ENCODE measurements at places on chromosomes 4 and X.

DNA sequence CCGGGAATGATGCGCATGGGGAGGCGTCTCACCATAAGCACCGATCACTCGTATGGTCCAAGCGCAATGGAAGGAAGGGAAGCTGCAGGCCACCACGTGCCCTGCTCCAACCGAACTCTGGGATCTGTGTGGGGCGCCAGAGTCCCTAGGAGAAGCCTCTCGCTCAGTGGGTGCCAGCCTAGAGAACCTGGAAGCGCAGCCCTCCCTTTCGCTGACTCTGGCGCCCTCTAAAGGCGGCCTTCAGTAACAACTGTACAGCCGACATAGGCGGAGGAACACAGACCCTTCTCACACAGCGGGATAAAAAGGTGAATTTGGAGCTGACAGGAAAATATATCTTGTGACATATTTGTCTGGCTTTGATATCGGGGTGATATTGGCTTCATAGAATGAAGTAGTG, 76.0 kb downstream of the INTS6L start:
- DNase-seq, result peak; percentile 45

DNA sequence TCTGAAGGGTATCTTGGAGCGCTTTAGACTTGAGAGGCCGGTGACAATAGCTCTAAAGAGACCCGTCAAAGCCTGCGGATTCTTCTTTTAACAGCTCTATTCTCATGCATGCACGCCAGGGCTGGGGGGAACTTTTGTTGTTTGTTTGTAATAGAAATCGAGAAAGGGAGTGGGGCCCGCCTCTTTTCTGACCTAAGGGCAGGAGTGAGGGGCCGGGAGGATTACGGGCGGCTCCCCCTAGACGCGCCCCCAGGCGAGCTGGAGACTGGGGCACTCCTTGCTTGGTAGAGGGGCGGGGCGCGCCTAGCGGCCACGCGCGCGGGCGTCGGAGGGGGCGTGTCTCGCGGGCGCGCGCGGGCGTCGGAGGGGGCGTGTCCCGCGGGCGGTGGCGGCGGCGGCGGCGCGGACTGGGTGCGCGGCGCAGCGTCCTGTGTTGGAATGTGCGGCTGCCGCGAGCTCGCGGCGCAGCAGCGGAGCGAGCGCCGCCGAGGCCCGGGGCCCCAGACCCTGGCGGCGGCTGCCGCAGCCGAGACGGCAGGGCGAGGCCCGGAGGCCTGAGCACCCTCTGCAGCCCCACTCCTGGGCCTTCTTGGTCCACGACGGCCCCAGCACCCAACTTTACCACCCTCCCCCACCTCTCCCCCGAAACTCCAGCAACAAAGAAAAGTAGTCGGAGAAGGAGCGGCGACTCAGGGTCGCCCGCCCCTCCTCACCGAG, at the start of gene REST:
REST (plus strand) TSS at position 412 of the 717 bp plus-strand sequence. CDS start 2,739 bp downstream, outside the sequence.
- DNase-seq, result peak; percentile 92

GRCh38 chr4:81348086-81348777, 123.5 kb downstream of the RASGEF1B start:
- DNase-seq, result no peak

DNA sequence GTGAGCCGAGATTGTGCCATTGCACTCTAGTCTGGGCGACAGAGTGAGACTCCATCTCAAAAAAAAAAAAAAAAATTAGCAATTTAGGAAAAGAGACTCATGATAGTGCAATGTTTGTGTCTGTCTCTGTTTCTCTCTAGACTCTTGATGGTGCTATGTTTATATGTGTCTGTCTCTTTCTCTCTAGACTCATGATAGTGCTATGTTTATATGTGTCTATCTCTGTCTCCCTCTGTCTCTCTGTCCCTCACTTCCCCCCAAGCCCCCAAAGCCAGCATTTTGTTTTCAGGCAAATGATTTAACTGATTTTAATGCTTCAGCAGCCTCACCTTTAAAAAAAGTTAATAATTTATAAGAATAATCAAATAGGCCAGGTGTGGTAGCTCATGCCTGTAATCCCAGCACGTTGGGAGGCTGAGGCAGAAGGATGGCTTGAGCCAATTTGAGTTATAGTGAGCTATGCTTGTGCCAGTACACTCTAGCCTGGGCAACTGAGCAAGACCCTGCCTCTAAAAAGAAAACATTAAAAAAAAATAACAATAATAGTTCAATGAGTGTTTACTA, 6.9 kb downstream of the MOB1B start:
- no peak for DNase-seq

GRCh38 chr4:37735578-37735977, 49.4 kb upstream of the RELL1 start:
- DNase-seq, result no peak

GRCh38 chr4:40804598-40804997, 54.8 kb downstream of the NSUN7 start:
- DNase-seq, result no peak

DNA sequence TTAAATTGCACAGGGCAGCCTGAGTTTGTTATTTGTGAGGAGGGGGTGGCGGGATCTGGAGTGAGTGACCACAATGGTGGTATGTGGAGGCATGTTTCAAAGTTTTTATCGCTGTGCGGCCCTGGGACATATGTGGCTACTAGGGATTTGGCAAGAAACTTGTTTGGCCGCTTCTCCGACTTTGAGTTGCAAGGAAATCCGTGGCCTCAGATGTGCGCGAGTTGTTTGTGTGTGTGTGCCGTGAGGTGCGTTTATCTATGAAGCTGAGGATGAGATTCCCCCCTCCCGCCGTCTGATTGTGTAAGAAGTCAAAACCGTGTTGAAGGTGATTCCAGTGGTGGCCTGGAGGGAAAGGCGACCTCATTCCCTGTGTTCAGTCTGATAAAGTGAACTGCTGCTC, 1.4 kb downstream of the JADE3 start:
- DNase-seq, result no peak

DNA sequence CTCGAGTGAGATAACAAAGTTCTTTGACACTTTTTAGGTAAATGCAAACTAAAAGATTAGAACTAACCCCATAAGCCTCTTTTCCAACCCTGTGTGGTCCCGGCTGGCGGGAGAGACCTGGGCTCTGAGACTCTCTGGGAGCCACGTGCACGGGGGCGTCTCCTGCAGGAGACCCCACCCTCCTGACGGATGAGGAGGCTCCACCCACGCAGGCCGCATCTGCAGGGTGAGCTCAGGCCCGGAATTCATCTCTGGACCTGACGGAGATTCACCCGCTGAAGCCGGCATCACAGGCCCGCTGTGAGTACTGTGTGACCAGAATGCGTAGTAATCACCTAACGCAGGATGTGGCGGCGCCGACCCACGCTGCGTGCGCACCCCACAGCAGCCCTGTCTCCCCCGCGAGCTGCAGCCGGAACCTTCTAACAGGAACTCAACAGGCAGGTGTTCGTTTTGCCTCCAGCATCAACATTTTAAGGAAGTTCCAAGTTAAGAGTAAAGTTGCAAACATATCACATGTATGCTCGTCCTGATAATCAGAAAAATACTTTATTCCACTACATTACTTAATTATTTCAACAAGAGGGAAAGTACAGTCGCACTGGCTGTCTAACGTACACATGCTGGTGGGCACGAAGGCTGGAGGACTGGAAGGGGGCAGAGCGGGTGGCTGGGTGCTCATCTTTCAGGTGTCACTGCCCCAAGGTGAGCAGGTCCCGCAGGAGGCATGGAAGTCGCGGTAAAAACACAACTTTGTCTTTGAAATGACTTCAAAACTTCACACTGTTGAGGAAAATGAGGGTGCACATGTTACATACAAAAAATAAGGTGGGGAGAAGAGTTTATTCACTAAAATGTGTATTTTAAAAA, 44.5 kb downstream of the FGFRL1 start:
- peak; percentile 43 for DNase-seq

DNA sequence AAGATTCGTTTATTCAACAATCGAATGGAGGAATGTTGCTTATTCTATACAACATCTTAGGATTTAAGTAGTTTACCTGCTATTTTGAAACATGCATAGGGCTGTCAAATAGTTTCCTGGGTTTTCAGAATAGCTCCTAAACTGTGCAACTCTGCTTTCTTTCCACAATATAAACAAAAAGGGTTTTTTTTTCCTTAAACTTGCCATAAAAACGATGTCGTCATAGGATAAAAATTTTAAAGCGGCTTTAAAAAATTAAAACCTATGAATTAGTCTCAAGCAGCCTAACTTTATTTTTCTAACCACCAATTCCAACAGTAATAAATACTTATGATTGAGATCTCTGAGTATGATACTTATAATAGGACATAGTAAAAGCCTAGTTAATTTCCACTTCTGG, 21.6 kb upstream of the STIM2 start:
- DNase-seq, result no peak

- no peak for DNase-seq
Measured at GRCh38 chr4:25361253-25361652, 15.8 kb upstream of the ANAPC4 start.

DNA sequence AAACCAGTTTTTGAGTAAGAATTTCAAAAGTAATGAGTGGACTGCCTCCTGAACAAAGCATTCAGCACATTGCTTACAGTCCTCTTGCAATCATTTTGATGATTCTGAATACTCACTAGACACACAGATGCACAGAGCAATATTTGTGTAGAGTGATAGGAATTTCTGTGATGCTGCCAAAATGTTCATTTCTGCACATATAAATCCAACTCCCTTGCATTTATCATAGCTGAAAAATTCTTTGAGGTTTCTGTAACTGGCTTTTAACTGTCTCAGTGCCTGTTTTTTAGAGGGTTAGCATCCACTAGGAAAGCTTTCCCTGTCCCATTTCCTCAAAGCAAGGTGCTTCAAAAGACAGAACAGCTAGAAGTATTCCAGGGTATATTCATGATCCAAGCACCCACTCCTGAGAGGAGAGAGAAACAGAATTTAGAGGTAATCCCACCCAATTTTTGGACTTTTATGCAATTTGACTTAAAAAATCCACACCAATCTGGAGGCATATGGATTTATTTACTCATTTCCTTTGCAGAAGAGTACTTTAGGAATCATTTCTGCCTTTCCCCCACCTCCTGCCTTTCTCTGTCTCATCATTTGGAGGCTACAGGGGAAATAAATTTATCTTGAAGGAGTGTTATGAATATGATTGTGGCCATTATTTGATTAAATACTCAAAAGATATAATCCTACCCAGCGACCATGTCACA, 234.5 kb upstream of the SLIT2 start:
- DNase-seq, result no peak

DNA sequence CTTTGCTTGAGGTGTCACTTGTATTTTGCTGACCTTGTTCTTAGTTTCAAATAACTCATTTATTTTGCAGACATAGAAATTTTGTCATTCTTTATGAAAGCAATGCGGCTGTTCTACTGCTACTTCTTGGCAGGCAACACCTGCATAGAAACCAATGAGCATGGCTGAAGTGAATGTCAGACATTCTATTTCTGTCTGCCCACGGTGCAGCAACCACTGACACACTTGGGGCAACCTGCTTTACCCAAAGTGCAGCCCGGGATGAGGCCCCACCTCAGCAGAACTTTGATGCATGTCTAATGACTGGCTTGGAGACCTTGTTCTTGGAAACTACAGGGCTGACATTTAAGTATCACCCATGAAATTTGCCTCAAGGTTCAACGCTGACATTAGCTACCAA, 93.6 kb downstream of the RBM47 start:
- no peak for DNase-seq

GRCh38 chr4:157880761-157881160, 292.1 kb downstream of the GASK1B start:
- DNase-seq, result no peak

DNA sequence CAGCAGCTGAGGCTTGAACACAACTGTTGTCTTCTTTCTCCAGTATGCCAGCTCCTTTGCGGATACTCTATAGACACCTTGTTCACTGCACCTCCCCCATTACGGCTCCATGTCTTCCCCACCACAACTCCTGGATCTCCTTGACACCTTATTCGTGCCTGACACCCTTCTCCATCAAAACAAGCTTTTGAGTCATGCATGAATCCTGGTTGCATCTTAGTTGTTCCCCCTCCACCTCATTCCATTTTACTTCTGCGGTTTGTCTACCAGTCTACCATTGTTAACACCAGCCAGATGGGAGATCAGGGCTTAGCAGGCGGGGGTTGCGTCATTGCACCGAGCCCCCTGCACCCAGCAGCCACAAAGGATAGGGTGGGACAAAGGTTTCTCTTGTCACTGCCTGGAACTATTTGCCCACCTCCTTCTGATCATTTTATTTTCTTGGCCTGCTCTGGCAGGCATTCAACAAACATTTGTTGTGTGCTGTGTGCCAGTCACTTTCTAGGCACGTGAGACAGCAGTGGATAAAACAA, 2.0 kb upstream of the CDK16 start:
- no peak for DNase-seq

DNA sequence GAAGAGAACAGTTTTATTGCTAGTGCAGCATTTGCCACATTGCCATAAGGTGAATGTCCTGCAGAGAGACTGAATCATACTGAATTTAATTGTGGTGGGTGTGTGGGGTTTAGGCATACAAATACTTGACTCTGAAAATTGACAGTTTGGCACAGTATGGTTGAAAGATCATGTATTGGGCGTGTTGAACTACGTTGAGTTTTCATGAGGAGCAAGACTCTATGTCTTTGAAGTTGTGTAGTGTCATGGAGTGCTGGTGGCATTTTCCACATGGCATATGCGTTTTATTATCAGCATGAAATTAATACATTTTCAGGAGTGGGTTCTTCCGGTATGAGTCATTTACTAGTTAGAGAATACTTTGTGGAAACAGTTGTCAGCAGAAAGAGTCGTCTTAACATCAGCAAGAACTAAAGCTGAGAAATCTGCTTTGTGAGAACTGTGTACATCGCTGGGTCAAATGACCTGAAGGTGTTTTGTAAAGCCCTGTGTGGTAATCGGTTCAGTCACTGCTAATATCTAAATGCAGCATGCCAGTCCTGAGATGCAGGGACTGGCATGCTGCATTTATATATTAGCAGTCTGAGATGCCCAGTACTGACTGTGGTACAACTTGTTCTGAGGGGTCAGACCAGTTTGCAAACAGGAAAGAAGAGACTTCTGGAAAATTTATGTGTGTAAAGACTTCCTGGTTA, 50.3 kb downstream of the ARHGAP10 start:
- no peak for DNase-seq

DNA sequence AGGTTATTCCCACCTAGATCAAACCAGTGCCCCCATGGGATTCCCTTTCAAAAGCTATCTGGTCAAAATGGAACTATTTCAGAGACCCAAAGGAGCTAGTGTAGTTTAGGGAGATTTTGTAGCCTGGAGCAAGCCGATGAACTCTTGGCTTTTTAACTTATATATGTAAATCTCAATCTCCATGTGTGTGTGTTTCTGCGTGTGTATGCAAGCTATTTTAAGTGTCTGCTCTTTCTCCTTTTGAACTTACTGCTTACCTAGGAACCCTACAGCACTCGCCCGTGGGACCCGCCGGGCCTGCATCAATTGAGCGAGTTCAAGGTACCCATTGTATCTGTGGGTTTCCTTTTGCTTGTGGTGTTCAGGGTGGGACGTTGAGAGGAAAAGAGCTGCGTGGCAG, 10.4 kb downstream of the CSTF2 start:
- DNase-seq, result no peak

DNA sequence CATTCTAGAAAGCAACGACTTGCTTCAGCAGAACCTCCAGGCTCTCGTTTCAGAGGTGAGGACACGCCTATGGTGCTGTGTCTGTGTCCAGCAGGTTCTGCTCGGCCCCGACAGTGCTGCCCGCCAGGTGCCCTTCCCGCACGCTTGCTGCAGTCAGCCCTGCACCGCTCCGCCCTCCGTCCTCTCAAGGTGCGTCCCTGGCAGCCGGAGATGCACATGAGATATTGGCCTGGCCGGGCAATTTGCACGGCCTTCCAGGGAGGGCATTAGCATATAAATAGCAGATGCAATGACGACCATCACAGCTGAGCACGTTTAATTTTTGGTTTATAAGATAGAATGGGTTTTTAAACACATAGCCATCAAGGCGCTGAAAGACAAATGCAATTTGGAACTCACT, 14.4 kb downstream of the UVSSA start:
- no peak for DNase-seq

- no peak for DNase-seq
Measured at GRCh38 chr4:83865417-83866150, 329.7 kb downstream of the GPAT3 start.

Measured in Kasumi-1 (cell line).